ENCODE measurements at places on chromosomes 12 and 14.

- peak; percentile 5 for DNase-seq
Measured at GRCh38 chr14:41925409-41925808, 318.7 kb downstream of the LRFN5 start.

DNA sequence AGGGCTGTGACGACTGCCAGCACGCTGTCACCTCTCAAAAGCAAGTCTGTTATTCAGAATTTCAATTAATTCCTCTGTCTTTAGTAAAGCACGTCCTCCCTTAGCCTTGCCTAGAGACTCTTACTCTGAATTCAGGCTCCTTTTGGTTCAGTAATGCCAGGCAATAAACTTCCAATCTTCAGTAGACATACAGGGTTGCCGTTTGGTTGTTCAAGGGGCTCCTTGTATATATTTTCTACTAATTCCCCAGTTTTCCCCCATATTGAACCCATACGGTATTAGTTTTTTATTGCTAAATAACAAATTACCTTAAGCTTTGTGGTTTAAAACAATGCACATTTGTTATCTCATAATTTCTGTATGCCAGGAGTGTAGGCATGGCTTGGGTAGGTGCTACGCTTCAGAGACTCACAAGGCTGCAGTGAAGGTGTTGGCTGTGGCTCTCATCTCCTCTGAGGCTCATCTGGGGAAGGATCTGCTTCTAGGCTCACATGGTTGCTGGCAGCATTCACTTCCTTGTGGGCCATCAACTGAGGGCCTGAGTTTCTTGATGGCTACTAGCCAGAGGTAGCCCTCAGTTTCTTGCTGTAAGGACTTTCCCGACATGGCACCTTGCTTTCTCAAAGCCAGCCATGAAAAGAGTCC, 7.3 kb upstream of the CLECL1 start:
- DNase-seq = no peak

DNA sequence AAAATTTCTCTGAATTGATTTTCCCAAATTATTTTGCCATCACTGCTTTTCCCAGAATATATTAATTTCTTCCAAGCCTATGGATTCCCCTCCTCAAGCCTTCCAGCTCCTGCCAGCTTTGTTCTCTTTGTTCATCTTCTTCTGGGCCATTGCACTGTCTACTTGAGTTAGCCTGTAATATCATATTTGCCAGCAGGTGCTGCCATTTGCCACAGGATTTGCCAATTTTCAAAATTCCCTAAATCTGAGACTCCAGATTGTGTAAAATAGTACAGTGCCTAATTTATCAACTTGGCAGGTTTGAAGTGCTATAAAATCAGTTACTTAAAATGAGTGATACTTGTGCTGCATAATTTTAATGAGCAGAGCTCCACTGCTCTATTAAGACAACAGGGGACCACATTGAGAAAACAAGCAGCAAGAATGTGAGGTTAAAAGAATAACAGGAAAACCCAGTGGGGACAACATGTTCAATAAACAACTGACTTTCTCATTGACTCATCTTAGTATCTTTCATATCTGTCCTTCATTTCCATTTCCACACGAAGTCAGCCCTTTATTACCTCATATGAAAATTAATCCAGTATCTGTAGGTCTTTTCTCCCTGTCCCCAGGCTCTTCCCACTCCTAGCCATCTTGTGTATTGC, 84.6 kb upstream of the CCDC196 start:
- DNase-seq = no peak

- DNase-seq = no peak
Measured at GRCh38 chr12:103840462-103840875, 565 bp downstream of the NT5DC3 start.

DNA sequence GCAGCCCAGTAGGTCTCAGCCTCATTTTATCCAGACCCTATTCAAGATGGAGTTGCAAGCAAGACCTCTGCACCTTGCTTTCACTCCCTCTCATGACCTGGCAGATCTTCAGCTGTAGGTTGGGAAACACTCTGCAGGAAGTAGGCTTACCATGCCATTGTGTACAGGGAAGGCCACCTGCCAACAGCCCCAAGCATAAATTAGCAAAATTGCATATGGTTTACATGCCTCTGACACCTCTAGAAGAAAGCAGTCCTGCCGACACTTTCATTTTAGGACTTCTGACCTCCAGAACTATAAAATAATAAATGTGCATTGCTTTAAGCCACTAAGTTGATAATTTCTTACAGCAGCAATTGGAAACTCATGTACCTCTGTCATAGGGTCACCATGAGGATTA, 96.9 kb downstream of the SLC15A4 start:
- DNase-seq = no peak

- DNase-seq = no peak
Measured at GRCh38 chr14:100376751-100377171, 53.6 kb downstream of the SLC25A47 start.

DNA sequence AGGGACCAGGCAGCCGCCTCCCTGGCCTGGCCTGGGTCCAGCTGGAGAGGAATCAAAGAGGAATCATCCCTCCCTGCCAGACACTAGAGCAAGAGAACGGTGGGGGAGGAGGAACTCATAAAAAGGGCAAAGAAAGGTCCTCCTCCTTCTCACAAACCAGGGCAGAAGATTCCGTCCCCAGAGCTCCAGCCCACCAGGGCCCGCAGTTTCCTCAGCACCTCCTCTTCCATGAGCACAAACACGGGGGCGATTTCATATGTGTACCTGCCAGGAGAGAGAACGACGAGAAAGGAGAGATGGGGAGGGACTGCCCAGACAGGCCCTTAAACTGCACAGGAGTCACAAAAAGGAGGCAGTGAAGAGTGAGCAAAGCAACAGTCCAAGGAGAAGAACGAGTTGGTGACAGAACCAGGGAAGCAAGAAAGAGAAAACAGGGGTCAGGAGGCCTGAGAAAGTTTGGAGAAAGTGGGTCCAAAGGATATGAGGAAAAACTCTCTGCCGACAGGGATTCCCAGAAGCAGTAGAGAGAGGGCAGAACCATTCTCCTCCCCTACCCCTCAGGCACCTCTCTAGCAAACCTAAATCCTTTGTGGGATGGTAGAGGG, 8.7 kb upstream of the ZNF740 start:
- DNase-seq = no peak

GRCh38 chr12:48862760-48863159, 2.9 kb downstream of the RND1 start:
- DNase-seq = no peak

GRCh38 chr14:102817942-102818940, 41.0 kb downstream of the TRAF3 start:
- DNase-seq = no peak

GRCh38 chr12:26976687-26977086, 37.5 kb downstream of the TM7SF3 start:
- DNase-seq = no peak

DNA sequence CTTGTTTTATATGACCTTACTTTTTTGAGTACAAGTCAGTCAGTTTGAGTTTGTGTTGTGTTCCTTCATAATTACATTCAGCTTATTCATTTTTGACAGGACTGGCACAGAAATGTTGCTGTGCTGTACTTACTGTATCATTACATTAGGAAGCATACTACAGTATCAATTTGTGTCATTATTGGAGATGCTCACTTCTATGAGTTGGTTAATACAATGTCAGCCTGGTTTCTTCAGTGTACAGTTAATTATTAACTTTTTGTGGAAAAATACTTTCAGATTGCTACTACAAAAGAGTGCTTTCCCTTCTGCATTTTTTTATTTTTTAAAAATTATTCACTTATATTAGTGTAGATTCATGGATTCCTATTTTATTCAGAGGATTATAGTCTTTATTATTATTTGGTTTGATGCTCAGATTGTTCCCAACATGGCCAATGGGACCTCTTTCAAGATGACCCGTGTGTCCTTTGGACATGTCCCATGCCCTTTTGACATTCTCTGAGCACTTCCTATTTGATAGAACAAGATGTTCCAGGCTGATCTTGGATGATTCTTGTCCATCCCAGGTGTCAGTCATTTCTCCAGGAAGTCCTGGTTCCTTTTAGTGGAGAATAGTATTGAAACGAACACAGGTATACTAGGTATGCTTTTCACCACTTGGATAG, 66.6 kb downstream of the MON2 start:
- no peak for DNase-seq

- no peak for DNase-seq
Measured at GRCh38 chr12:108697905-108698304, 33.4 kb downstream of the CORO1C start.

DNA sequence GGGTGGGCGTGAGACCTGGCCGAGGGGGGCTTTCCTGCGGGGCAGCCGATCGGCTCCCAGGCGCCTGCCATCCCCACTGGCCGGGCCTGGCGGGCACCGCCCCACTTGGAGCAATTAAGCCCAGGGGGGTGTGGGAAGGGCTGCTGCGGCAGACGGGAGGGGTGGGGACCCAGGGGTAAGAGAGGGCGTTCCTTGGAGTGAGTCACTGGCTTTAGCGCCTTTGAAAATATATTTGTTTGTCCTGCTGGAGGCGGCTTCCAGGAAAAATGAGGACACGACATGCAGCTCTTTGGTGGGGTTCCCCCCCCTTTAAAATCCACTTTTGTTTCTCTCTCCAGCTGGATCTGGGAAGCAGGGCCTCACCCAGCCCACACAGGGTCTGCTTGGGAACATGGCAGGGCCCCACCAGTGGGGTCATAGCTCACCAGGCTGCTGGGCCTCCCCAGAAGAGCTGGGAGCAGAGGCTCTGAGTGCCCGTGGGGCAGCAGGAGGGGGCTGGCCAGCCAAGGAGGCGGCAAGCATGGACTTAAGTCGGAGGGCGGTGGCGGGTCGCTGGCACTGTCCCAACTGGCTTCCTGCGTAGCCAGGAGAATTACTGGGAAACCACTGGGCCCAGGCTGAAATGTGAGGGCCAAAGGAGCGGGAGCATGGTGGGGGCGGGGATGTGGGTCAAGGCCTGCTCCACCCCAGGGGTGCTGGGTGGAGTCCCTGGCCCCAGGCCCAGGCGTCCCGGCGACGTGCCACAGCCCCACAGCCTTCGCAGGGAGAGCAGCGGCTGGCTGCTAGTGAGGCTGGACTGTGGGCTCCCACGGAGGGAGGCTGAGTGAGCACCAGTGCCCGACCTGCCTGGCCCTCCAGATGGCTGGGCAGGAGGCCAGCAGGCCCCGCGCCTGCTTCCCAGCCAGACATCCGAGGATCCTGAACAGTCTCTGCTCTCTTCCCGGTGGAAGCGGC, 128.0 kb downstream of the RFLNA start:
- DNase-seq = peak; percentile 94

GRCh38 chr14:59356767-59357166, 108.4 kb downstream of the GPR135 start:
- no peak for DNase-seq

Measured in fibroblast of the conjunctiva (primary cell).